ENCODE measurements at places on chromosomes 7 and 10. TPM values are rescaled to one million over a fixed set of nuclear protein-coding genes. Genes with fewer than 3 reads are reported as not detected.

Gene PRSS37
- total RNA-seq = not detected

Gene WDFY4
- 560 TPM for total RNA-seq

- no peak for DNase-seq
Observed at GRCh38 chr7:43735802-43736603, 6.7 kb upstream of the COA1 start.

- DNase-seq = no peak
Observed at GRCh38 chr10:83543691-83544462, 595.4 kb upstream of the GHITM start.

- DNase-seq = no peak
Observed at GRCh38 chr10:99539820-99540219, 7.1 kb downstream of the NKX2-3 start.

DNA sequence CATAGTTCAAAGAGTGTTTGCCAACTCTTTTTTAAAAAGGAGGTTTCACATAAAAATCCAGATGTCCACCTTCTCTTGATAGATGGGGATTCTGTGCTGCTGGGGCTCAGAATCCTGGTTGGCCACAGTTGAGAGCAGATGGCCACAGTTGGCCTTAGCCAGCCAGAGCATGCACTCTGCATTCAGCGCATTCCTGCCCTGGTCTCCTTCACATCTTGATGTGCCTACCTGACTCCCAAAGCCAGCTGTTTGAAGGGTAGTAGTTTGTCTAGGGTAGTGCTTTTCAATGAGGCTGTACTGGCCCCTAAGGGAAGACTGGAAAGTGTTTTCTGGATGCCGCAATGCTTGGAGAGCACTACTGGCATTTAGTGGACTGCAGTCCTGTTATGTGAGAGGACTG is 208.1 kb upstream of the HDAC9 start:
- no peak for DNase-seq

DNA sequence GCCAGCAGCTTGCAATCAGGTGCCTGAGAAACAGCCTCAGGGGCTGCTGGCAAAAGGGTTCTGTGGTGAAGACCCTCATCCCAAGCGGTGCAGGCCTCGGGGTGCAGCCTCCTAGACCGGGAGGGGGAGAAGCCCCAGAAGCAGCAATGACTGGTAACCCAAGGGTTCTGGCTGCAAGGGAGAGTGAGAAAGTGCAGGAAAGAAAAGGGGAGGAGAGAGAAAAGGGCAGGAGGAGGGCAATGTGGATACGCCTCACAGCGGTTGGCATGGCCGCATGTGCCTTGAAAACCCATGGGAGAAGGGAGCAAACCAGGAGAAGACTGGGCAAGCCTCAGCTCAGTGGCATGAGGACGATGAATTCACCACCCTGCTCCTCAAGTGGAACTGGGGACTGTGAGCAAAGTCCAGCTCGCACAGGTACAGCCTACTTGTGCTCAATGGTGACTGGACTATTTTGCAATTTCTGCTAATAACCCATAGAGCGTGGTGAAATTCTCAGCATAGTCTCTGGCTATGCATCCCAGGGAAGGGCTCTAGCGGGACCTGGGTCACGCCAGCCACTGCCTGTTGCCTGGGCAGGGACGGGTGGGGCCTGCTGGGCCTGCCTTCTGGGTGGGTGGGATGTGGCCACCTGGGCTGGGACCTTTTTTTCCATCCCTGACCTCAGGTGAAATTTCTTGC is 6.2 kb downstream of the CLRN3 start:
- no peak for DNase-seq

DNA sequence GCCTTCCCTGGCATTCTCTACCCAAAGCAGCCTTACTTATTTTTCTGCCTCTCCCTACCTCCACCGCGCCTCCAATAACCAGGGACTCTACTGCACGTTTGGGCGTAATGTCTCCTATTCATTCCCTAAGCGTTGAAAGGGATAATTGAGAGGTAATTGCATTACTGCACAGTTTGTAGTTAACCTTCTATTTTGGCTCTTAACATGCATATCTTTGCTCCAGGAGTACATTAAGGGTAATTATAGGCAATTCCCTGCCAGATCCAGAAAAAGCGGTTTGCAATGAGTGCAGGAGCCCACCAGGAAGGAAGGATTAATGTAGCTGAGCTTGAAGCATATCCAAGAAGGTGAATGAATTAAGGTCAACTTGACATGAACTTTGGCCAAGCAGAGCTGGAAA is 558.4 kb downstream of the TYW1 start:
- no peak for DNase-seq
